ENCODE measurements at places on chromosomes 5 and 9.

DNA sequence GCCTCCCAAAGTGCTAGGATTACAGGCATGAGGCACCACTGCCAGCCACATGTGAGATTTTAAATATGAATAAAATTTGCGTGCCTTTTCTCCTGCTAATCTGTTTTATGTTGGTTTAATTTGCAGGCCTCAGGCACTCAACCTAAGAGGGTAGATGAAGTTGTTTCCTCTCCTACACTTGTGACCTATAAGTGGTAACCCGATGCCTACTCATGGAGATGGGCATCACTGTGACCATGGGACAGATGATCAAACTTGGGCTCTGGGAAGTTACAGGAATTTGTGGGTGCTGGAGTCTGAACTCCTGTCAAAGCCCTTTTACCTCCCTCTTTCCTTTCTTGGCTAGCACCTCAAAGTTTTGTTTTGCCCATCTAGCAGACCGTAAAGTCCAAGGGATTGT lies 1.1 kb downstream of the SLC28A3 start:
- no peak for DNase-seq

GRCh38 chr9:130668659-130669058 lies 4.3 kb downstream of the PRDM12 start:
- DNase-seq, result no peak

- DNase-seq, result no peak
Observed at GRCh38 chr9:124001866-124002525, 9.6 kb upstream of the LHX2 start.

GRCh38 chr9:20569525-20569924 lies 52.8 kb downstream of the MLLT3 start:
- no peak for DNase-seq

- DNase-seq, result no peak
Observed at GRCh38 chr5:39570403-39571027, 145.7 kb upstream of the DAB2 start.

- no peak for DNase-seq
Observed at GRCh38 chr9:78368236-78368635, 71.3 kb downstream of the PSAT1 start.

GRCh38 chr5:30502277-30502676 lies 691.2 kb upstream of the CDH6 start:
- DNase-seq, result no peak

DNA sequence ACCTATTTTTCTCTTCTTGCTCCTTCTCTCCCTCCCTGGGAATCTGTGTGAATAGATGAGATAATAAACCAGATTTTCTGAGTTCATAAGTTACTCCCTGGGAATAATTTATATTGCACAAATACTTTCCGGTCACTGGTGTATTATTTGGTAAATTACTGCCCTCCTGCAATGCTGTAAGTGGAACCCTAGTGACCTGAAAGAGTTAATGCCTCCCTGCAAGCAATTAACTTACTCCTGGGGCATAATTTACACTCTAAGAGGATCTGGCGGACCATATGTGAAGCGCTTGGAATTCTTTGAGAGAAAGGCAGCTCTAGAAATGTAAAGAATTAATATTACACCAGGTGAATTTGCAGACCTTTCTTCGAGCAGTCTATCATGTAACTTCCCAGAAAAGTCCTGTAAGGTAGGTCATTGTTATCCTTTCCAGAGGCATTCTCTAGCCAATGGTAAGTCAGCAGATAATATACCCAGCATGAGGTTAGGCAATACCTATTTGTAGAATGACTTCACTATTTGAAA lies 7.0 kb upstream of the GDNF start:
- DNase-seq, result no peak

DNA sequence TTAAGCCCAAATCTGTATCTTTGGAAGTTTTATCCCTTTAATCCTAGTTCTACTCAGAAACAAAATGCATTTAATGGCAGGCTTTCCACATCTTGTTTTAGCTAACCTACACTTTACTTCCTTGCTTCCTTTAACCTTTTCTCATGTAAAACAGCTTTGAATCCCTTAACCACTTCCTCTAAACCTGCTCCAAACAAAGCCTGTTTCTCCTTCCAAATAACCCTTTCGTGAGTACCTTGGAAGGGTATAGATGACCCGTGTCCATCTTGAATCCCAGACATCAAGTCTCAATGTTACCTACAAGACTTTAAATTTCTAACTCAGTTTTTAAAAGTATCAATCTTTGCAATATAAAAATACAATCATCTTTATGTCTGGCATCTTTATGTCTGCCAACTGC lies 78.4 kb downstream of the DROSHA start:
- DNase-seq, result no peak

DNA sequence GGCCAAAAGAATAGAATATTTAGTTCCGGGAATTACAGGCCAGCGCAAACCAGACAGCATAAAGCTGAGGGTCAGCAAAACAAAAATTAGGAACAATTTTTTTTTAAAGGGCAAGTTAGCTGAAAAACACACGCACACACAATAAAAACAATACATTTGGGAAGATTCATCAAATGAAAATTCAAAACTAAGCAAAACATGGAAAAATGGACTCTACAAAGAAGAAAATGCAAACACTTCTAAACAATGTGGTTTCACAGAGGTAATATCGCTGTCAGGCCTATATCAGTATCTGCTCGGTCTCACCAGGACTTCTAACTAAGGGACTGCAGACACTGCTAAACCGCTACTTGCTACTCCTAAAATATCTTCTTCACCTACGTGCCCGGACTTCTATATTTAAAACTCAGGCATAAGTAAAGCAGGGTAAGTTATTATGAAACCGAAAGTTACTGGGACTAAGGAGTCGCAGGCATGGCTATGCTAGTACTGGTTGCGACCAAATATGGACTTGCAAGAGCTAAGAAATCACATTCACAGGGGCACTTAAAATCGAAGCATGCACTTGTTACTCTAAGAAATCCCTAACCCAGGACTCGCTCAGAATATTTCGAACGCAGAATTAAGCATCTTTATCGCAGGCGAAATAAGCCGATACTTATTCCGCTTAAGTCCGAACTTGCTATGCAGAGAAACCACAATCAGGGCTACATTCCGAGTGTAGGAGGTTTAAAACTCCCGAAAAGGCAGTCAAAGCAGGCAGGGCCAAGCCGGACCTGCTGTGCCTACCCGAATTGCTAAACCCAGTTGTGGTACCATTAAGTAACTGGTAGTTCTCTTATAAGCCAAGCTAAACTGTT lies 2.3 kb downstream of the ANXA2R start:
- DNase-seq, result no peak

GRCh38 chr9:6833518-6834192 lies 75.9 kb downstream of the KDM4C start:
- DNase-seq, result no peak

GRCh38 chr9:122265149-122265915 lies 650 bp downstream of the MRRF start:
- peak; percentile 43 for DNase-seq

DNA sequence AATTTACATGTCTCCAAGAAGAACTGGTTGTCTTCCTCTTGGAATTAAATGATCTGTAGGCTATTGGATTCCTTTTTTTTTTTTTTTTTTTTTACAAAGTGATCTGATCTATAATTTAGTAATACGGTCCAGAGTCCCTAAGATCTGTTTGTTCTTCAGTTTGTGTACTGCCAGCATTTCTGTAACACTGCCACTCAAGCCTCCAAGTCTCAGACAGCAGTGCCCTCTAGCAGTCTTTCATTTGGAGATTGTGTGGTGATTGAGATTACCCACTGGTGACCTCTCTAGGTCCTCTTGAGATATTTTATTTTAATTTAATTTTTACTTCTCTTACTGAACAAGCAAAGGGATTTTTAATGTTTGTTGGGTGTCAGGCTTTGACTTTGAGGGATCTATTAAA lies 40.8 kb downstream of the NDFIP1 start:
- DNase-seq, result no peak

All from mucosa of descending colon (tissue), 3 donors.